ENCODE measurements at places on chromosomes 13 and 19. TPM values are rescaled to one million over a fixed set of nuclear protein-coding genes. Genes with fewer than 3 reads are reported as not detected.

DNA sequence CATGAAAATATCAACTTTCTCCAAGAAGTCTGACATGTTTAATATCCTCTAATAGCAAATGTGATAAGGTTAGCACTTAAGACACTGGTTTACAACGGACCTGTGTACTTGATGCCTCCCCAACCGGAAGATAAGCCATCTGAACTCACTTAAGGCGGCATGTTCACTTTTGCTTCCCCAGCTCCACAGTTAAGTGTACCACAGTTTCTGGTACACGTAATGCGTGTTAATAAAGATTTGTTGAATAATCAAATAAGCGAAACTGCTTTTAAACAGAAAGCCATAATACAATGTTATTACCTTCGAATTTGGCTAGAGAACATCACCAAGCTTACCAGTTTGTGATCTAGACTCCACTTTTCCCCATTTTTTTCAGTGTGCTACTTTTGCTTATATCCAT lies 1.4 kb upstream of the PAN3 start:
- DNase-seq: no peak

- DNase-seq: no peak
Observed at GRCh38 chr19:4030552-4030951, 23.0 kb downstream of the PIAS4 start.

- no peak for DNase-seq
Observed at GRCh38 chr13:71359641-71360040, 507.4 kb downstream of the DACH1 start.

GRCh38 chr13:59358014-59358413 lies 805.7 kb downstream of the DIAPH3 start:
- no peak for DNase-seq

DNA sequence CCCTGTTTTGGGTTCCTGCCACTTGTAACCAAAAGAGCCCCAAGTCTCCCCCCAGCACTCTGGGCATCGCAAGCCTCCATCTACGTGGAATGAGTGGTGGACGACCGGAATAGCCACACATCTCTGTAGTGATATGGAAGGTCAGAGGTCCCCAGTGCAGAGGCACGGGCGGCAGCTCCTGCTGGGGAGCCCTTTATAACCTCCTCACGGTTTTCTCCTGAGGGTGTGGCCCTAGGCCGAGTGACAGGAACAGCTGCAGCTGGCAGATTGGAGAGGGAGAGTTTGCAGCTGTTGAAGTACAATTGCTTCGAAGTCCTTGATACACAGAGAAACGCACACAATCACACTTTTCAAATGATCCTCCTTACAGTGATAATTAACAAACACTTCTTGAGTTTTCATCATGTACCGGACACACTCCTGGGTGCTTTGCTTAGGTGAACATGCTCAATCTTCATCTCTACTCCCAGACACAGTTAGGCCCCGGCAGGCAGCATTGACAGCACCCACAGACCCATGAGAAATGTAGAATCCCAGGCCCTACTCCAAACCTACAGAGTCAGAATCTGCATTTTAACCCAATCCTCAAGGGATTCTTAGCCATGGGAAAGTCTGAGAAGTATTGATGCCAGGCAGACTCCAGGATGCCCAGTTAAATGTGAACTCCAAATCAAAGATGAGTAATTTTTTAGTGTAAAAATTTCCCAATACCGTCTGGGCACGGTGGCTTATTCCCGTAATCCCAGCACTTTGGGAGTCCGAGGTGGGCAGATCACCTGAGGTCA lies 4.9 kb upstream of the ZNF787 start:
- no peak for DNase-seq

ZNF506 gene
- total RNA-seq: 12.8 TPM

WDR87 gene
- total RNA-seq: not detected

All from epithelial cell of proximal tubule (primary cell).